HS-27A (cell line): ENCODE measurements at places on chromosomes 5 and 9.
A peak's percentile ranks its signal among the peaks of the same experiment; 100 is the strongest.

GRCh38 chr5:178569485-178569884 lies 20.7 kb downstream of the COL23A1 start:
- no peak for DNase-seq

DNA sequence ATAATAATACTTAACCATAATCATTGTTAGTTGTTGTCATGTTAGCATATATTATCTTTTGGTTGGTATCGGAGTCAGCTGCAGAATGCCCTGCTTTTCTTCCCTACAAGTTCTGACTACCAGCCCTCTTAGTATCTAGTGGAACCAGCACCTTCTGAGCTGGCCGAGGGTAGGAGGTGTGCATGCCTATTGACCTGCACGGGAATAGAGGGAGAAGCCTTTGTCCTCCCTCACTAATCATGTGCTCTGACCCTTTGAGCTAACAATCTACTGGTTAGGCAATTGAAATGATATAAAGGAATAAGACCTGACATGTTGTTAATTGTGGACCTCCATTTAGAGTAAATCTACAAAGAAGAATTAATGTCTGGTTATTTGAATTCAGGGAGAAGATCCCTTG lies 4.1 kb downstream of the PCSK5 start:
- DNase-seq: no peak

GRCh38 chr5:140242890-140243585 lies 59.9 kb downstream of the PFDN1 start:
- DNase-seq: no peak

- no peak for DNase-seq
Measured at GRCh38 chr5:112923148-112923917, 1.3 kb upstream of the REEP5 start.

GRCh38 chr9:137070906-137071275 lies 534 bp upstream of the SAPCD2 start:
- no peak for DNase-seq

DNA sequence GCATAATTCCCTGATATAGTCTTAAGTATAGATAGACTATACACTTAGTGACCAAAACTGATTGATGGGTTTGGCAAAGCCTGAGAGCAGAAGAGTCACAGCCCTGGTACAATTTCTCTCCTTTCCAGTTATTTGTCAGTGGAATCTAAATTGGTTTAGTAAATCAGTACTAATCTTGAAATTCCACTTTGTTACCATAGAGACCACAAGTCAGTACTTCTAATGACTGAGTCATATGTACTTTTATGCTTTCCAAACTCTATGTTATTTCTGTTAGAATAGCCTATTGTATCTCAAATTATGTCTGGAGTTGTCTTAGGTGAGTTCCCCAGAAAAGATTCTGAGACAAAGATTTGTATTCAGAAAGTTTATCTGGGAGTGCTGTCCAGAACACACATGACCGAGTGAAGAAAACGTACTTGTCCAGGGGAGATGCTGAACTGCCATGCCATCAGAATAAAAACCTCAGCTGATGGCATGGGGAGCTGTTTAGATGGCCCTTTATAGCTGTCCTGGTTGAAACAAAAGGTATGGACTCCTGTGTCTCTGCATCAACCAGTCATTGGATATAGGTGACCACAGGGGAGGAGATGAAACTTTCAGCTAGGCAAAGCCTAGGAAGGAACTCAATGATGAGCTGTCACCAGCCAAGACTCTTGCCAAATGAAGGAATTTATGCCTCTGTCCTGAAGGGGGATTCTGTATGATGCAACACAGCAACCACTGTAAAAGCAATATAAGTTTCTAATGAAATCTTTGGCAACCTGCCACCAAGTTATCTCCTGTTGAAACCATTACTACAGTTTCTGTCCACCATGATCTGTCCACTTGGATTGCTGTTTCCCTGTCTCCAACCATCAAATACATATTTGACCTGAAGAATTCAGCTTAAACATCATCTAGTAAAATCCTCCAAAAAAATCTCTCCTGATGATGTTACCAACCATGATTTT lies 18.0 kb upstream of the SMC2 start:
- DNase-seq: no peak

DNA sequence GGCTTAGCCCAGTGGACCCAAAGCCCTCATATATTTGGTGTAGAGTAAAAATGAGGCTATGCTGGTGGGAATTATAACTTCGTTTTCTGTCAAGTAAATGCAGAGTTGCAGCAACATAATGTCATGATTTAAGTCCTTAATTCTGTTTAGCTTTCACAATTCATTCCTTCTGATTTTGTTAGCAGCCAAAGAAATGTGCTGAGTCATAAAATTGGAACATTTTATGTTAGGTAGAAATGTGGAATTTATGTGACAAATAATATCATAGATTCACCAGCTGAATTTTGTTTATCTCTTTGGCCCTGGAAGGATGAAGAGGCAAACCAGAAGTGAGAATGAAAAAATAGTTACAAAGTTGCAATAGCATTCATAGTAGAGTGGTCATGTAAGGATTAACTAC lies 247.0 kb downstream of the TRPM3 start:
- no peak for DNase-seq

DNA sequence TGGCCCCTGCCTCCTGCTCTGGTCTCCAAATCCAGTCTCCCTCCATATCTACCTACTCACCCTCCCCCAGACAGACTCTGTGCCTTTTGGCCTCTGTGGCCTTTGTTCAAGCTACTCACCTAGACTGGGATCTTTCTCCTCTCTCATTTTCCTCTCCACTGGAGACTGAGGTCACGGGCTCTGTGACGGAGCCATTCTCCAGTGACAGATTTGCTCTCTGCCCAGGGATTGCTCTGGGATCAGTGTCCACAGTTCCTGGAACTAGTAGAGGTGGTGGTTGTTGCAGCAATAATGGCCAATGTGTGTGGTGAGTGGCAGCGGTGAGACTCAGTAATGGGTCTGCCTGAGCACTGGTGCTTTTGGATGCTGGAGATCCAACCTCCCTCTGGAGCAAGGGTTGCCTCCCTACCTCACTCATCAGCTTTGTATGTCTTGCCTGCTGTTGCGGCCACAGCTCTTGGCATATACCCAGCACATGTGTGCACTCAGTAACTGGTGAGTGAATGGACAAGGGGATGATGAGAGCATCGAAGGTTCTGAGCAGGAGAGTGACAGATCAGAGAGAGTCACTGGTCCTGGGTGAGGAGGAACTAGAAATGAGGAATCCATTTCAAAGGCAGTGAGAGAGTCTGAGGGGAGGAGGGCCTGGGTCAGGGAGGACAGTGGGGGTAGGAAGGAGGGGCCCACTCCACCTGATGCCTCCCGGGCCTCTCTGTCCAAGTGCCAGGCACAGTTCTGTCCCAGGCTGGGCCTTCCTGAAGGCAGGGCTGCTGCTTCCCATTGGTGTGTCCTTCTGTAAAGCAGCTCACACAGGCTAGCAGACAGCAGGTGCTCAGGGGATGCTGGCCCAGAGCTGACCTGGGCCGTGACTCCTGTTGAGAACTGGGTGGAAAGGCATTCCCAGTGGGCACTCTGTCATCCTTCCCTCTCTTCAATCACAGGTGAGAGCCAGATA lies 96.5 kb upstream of the PITX1 start:
- DNase-seq: no peak

DNA sequence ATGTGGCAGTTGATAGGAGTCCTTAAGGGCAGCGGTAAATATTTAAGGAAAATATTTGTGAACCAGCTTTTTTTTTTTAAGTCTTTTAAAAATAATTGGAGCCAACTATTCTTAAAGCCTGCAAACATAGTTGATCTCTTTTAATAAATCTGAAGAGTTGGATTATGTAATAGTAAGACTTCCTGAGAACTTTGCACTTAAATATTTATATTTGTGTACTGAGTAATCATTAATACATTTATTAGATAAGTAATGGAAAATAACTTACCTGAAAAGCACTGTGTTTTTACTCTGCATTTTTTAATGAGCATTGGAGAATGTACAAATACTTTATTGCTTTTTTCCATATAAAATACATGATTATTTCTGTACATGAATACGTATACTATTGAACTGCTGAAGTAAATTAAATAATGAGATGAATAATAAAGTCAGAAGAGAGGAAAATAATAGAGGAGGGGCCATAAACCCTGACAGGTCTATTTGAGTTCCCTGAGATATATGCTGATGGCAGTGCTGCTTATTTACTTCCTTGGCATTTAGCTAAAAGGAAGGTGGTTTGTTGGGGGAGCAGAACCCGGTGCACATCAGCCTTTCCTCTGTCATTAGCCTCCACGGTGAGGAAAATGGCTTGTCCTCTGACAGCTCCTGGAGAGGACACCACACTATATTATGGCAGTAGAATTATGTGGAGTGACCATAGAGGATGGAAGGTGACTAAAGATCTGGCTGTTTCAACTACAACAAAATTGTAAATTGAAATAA lies 148.0 kb downstream of the ZSWIM6 start:
- no peak for DNase-seq

DNA sequence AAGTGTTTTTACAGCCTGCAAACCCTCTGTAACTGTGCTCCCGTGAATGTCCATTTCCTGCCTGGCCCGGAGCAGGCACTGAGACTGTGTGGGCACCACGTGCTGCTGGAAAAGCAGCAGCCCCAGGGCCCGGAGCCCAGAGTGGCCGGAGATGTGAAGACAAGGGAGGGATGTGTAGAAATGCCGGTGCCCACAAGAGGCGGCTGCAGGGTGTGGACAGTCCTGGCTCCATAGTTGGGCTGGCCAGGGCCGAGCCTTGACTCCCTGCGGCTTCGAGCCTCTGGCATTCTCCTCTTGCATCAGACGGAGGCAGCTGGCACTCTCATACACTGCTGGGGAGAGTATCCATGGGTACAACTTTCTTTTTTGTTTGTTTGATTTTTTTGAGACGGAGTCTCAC lies 13.2 kb upstream of the GFPT2 start:
- no peak for DNase-seq

DNA sequence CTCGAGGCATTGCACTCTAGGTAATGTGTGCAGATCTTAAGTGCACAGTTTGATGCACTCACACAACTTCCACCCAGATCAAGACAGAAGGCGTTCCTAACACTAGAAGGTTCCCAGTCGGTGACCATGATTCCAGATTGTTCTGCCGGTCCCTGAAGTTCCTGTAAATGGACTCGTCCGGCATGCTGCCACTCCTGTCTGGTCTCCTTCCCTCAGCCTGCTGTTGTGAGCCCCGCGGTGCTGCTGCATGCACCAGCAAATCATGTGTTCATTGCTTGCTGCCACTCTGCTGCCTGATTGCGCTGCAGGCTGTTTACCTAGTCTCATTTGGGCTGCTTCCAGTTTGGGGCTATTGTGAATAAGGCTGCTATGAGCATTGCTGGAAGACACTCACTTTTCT lies 11.5 kb downstream of the STKLD1 start:
- DNase-seq: no peak

- DNase-seq: no peak
Measured at GRCh38 chr9:20640331-20641187, 18.3 kb upstream of the MLLT3 start.

GRCh38 chr5:109987970-109988369 lies 298.2 kb downstream of the MAN2A1 start:
- no peak for DNase-seq

GRCh38 chr5:159928122-159928909 lies 12.0 kb downstream of the ADRA1B start:
- peak; percentile 45 for DNase-seq
